Left ventricle myocardium superior (tissue), 1 donor: ENCODE measurements at places on chromosomes 4 and X. TPM values are rescaled to one million over a fixed set of nuclear protein-coding genes. Genes with fewer than 3 reads are reported as not detected.

DNA sequence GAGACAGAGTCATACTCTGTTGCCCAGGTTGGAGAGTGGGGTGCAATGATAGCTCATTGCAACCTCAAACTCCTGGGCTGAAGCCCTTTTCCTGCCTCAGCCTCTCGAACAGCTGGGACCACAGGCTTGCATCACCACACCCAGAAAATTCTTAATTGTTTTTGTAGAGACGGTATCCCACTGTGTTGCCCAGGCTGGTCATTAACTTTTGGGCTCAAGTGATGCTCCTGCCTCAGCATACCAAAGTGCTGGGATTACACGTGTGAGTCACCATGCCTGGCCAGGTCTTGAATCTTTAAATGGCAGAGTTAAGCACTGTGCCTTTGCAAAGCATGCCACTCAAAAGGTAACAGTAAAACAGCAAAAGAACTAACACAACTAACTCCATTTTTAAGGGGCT is 28.6 kb upstream of the BBS12 start:
- DNase-seq = no peak

DNA sequence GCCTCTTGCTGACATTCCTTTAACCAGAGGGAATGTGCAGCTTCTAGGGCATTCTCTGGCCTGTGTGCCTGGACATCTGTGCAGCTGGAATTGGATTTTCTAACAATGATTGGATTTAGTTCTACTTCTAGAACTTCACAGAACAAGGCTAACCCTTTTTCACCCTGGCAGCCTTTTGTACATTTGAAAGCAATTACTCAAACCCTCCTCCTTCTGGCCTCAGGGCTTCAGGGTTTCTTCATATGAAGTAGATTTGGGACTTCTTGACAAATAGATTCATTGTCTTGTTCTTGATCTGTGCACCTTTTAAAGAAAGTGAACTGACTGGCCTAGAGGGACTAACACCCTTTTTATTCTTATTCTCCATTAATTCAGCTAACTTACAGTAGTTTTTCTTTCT is 30.1 kb downstream of the SPATA18 start:
- no peak for DNase-seq

DNA sequence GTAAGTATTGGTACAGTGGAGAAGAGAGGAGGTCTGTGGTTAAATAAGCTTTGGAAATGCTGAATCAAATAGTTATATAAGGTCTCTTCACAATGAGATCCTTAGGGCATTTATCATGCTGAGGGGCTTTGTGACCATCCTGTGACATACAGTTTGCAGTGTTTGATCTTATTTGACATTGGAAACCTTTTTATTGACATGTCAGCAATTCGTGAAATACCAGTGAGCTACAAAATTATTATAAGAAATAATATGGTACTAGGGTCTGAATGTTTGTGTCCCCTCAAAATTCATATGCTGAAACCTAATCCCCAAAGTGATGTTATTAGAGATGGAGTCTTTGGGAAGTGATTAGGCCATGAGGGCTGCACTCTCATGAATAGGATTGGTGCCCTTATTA is 98.4 kb downstream of the MID1IP1 start:
- no peak for DNase-seq

Gene SCRG1
- 0.35 TPM for total RNA-seq

DNA sequence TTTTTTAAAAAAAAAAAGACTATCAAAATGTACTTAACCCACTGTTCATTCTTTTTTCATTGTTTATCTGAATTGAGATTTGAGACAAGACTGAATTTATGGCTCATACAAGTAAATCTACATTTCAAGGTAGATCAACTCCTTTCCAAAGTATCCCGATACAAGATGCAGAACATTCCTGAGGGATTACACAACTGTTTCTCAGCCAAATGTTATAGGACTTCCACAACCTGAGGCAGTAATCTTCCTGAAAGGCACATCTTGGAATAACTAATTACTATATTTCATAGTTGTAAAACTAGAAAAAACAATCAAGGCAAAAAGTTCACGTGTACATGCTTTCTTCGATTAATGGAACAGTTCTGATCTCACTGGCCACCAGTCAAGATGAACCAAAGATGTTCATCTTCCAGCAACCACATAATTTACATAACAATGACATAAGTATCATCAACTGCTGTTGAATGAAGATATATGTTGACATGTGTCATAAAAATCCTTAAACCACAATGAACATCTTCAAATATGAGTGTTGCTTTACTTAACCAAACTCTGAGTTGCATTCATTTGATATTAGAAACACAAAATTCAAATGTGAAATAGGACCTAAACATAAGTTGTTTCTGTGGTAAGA is 225.2 kb upstream of the DKK2 start:
- DNase-seq = no peak
